ENCODE measurements at places on chromosomes 7 and 10. TPM values are rescaled to one million over a fixed set of nuclear protein-coding genes. Genes with fewer than 3 reads are reported as not detected.

Gene UPK3B
- 0.81 TPM for total RNA-seq

Gene HKDC1
- 0.16 TPM for total RNA-seq

Gene ANKRD2
- 0.32 TPM for total RNA-seq

Gene ITPRID1
- not detected for total RNA-seq

Gene TBX20
- total RNA-seq = 8.3 TPM

Gene TRRAP
- 22.0 TPM for total RNA-seq

Gene TSPAN12
- 1.1 TPM for total RNA-seq

Gene R3HCC1L
- 13.8 TPM for total RNA-seq

Gene UBN2
- 5.5 TPM for total RNA-seq

Gene SPDYE16
- not detected for total RNA-seq

Gene FBXL13
- total RNA-seq = 0.73 TPM

Gene IFIT1B
- total RNA-seq = under 0.01 TPM

Gene KCNH2
- not detected for total RNA-seq

Gene SUFU
- 3.7 TPM for total RNA-seq

Gene CALY
- not detected for total RNA-seq

Gene NPY4R2
- 0.16 TPM for total RNA-seq

Gene AGR2
- not detected for total RNA-seq

Gene TFR2
- 1.1 TPM for total RNA-seq
